ENCODE measurements at places on chromosomes 7 and 10.

- no peak for DNase-seq
Measured at GRCh38 chr10:131890276-131891195, 10.3 kb upstream of the PPP2R2D start.

DNA sequence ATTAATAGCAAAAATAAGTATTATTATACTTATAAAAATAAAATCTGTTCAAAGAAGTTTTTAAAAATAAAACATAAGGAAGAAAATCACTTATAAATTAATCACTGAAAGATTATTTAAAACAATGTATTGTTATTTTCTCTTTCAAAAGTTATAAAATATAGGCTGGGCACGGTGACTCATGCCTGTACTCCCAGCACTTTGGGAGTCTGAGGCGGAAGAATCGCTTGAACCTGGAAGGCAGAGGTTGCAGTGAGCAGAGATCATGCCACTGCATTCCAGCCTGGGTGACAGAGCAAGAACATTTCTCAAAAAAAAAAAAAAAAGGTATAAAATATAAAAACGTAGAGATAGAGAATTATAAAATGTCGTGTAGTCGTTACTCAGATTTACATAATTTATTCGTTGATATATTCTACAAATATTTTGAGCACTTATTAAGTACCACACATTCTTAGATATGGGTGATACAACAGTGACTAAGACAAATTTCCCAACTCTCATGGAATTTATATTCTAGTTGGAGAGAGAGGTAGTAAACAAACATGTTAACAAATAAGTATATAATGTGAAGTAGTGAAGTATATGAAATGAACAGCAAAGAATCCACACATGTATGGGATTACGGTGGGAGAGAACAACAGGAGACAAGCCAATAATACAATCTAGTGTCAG lies 1030.0 kb downstream of the SORCS1 start:
- DNase-seq, result no peak

GRCh38 chr10:70557086-70557845 lies 45.3 kb downstream of the PRF1 start:
- no peak for DNase-seq

DNA sequence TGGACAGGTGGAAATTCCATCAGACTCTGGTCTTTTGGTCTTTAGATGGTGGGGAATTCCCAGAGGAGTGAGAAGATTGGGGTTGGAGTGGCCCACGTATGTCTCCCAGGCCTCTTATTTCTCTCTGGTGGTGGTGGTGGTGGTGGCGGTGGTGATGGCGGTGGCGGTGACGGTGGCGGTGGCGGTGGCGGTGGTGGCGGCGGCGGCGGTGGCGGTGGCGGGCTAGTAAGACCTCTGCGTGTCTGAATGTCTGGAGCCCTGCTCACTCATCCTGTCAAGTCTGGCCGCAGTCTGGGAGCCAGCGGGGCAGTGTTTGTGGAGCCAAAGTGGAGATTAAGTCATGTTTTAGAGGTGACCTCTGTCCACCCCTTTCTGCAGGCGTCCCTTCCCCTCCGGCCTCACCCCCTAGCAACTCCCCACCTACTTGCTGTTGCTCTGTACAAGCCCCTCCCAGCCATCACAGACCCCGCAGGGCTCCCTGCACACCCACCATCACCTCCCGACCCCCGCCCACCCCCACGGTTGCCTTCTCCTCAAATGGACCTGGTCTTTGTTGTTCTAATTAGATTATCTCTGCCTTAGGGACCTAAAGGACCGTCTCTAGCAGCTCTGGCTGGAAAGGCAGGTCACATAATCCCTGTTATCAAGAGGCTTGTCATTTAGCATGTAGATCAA lies 165.0 kb upstream of the TBX20 start:
- DNase-seq, result no peak

GRCh38 chr7:100372256-100372655 lies 1.0 kb upstream of the PILRA start:
- DNase-seq, result peak; percentile 62

All from AG20443 (cell line).